ENCODE measurements at places on chromosomes 4 and X.

DNA sequence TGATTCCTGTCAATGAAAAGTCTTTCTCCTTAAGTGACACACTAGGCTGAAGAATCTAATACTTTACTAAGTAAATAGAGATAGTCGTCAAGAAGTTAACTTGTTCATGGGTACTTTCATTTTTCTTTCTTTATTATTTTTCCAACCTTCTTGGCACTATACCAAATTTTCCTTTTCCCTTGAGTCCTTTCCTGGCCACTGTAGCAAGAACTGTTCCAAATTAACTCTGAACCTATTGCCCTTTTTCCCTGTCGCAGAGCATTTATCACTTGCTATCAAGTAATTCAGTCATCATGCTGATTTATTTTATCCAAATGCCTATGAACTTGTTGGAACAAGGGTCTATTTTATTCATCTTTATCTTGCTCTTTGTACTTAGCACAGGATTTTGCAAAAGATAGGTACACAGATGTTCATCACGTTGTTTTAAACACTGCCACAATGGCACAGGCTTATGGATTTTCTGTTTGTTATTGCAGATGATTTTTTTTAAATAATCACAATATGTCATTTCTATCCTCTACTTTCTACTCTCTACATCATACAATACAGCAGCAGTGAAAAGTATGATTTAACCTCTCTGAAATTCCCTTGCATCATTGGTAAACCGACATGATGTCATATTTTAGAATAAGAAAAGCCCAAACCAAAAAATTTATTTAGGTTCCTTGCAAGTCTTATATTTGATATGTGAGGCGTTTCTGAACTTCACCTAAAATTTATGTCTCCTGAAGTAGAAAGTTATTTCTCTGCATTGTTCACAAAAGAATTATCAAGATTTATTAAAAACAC is 2352.3 kb downstream of the PCDH7 start:
- no peak for DNase-seq

- DNase-seq: peak; percentile 4
Measured at GRCh38 chrX:97639526-97639925, 755.8 kb downstream of the RPA4 start.

DNA sequence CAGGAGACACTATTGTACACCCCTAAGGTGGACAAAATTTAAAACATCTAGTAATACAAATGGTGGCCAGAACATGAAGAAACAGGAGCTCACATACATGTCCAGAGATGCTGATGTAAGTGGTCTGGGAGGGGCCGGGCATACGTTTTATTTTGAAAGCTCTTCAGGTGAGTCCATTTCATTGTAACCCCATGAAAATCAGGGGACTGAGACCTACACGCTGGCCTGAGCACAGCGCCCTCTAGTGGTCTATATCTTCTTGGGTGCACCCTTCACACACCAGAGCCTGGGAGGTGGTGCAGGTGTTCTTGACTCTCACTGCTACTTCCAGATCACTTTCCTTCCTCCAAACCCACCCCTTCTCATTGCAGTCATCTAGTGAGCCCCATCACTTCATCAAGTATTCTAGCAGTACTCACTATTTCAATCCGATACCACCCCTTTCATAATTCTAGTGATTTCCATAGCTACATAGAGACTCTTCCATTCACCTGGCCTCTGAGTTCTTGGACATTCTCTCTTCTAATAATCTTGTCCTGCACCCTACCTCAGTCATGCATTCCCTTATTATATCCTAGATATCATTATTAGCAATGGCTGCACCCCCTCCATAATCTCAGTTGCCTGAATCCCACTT is 4.3 kb upstream of the TLR6 start:
- peak; percentile 55 for DNase-seq

GRCh38 chrX:114797494-114797893 is 213.6 kb downstream of the HTR2C start:
- DNase-seq: no peak

DNA sequence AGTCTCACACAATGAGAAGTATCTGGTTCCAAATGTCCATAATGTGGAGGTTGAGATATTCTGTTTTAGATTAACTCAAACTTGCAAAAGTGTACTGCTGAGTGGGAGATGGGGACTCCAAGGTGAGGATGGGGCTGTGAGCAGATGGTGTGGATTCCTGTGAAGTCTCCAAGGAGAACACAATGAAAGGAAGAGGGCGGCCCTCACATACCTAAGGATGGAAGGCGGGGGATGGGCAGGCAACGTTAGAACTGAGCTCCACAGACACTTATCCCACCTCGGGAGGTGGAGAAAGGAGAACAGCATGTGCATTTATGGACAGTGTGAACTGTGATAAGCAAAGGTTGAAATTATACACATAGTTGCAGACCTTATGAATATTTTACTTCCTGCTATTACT is 9.9 kb upstream of the SPATA4 start:
- DNase-seq: no peak

- DNase-seq: no peak
Measured at GRCh38 chr4:94477227-94477626, 25.5 kb downstream of the PDLIM5 start.

DNA sequence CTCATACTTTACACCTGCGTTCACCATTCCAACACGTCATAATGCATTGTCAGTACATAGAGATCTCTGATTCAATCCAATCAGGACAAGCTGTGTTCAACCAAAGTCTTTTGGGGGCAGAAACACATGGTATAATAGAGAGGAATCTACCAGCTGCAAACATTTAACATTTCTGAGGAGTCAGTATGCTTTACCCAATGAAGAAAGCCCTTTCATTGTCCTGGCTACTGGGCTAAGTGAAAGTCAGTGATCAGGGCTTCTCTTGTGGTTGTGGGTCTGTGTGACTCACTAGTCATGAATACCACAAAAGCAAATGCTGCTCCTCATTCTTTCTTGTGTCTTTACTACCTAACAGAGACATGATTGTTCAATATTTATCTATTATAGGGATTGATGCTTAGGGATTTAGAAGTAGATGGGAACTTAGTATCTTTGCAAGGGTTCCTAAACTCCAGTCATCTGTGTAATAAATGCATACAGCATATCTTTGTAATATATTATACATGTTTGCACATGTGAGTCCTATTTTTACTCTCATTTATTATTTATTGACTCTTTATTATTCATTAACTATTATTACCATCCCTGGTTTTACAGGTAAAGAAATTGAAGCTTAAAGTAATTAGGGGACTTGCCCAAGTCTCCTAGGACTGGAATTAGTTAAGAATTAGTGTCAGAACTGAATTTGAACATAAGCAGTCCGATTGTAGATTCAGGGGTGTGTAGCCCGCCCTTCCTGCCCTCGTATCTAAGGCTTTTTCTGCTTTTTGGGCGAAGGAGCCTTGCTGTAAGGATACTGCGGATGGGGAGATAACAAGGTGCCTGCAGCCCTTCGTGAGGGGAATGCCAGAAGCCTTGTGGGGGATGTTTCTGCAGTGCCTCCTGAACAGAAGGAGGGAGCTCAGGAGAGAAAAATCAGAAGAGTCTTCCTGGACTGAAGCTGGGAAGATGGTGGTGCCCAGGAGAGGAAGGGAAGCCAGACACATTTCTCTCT is 353.1 kb upstream of the BOD1L1 start:
- no peak for DNase-seq

GRCh38 chr4:177283167-177283566 is 26.5 kb upstream of the NEIL3 start:
- no peak for DNase-seq
